Immature natural killer cell (primary cell): ENCODE measurements at places on chromosomes 6 and 20. TPM values are rescaled to one million over a fixed set of nuclear protein-coding genes. Genes with fewer than 3 reads are reported as not detected.

GRCh38 chr6:121873595-121873994, 438.1 kb downstream of the GJA1 start:
- no peak for DNase-seq

GRCh38 chr20:9070304-9070703, 1.4 kb downstream of the PLCB4 start:
- DNase-seq, result no peak

DNA sequence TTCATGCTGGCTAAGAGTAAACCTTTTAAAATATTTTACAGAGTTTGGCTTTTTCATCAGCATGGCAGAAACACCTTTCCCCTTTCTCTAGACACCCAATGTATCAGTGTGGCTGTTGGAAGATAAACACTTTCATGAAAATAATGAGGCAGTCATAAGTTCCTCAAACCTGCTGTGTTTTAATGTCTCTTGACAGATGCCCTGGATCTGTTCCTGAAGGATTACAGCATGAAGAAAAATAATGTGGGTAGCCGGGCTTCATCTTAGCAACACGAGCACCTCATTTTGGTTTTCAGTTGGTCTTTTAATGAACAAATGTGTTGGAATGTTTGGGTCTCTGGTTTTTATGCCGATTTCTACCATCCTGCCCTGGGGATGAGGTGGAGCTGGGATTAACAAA, 45.5 kb upstream of the UNC93A start:
- no peak for DNase-seq

The PRDM1 gene
- polyA plus RNA-seq, result 77.0 TPM

- DNase-seq, result no peak
Observed at GRCh38 chr6:169044381-169045230, 209.0 kb downstream of the THBS2 start.

DNA sequence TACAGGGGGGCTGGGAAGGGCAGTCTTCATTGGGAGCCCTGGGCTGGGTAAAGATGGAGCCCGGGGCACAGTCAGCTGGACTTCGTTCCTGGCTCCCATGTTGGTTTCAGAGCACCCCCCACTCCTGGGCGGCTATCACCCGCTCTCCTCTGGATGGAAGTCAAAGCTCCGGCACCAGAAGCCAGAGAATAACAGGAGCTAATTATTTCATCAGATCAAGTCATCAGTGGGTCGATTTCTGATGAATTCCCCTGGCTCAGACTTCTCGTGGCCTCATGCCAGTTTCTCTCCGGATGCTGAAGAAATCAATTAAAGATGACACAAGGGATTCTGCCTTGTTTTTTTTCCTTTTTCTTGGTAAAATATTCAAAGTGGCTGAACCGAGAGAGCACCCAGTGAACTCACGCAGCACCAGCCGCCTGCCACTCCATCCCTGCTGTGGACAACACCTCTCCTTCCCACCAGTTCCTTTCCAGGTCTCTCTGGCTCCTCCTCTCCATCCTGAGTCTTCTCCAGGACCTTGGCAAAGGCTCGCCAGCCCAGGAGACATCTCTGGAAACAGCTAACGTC, 22.5 kb downstream of the SULF2 start:
- no peak for DNase-seq

DNA sequence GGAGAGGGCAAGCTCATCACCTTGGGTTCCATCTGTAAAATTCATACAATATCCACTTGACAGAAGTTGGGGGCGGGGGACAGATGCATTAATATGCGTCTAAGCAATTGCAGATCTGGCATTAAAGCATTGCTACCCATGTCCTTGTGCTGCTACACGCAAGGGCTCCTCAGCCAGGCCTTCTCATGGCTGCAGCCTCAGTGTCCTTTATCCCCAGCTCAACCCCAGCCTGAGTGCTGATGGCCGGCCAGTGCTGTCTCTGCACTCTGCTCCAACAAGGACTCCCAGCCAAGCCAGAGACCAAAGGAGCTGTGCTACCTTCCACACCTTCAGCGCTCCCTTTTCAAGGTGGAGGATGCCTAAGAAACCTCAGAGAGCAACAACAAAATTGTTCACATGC, 188.5 kb upstream of the STXBP5 start:
- DNase-seq, result no peak

DNA sequence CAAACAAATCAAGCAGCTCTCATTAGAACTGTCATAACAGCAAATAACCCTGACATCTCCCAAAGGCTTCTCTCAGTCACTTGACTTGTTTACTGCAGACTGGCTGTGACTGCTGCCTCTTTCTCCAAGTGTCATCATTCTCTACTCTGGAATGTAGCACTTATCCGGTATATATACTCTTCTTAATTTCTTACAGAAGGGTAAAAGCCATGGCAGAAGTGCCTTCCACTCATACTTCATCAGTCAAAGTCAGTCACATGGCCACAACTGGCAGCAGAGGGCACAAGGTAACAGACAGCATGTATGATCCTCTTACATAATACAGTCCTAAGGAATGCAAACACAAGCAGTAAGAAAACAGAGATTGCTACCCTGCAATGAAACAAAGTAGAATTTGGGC, 9.3 kb downstream of the NAPB start:
- no peak for DNase-seq

DNA sequence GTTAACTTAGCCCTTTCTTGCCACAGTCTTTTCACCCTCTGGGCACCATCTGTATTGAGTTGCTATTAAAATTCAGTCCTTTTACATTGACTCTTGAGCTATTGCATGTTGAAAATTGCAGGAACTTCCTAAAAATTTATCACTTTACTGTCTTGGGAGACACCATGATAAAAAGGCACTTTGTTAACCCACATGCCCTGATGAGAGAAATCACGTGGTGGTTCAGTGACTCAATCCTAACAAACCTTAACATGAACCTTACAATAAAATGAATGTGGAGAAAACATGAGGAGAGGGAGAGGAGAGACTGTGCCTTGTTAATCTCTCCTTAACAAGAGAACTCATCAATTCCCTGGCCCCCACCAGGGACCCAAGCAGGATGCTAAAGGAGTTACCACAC, 30.8 kb downstream of the GSTA4 start:
- DNase-seq, result no peak

- DNase-seq, result no peak
Observed at GRCh38 chr20:53163486-53163885, 191.3 kb downstream of the TSHZ2 start.

GRCh38 chr6:5398530-5398929, 137.2 kb downstream of the FARS2 start:
- peak; percentile 21 for DNase-seq

The PCK1 gene
- polyA plus RNA-seq, result not detected

DNA sequence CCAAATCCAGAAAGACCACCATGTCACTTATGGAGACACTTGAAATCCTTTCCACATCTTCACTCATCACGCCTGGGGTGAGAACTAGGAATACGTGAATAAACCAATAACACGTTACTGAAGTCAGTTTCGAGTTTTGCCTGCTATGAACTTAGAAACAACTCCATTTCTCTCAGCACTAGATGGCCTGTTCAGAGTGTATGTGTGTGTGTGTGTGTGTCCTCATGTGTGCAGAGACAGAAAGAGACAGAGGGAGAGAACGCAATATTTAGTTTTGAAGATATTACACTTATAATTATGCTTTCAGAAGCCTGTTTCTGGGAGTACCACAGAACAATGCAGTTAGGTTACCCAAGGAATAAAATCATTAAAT, 81.2 kb upstream of the CCN6 start:
- peak; percentile 7 for DNase-seq

DNA sequence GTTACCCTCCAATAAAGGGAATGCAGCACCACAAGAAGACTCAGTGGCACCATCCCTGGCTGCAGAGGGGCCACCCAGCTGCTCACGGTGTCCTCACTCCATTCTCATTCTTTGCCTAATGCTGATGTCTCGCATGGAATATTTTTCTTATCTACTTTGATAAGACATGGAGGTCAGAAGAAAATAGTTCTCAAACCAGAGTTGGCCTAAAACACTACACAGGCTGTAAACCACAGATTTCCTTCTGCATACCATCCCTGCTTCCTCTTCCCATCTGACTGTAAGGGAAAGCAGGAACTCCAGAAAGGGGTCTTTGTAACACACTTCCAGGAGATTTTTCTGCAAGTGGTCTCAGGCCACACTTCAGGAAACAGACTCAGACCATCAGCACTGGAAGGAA, 43.1 kb upstream of the CD93 start:
- no peak for DNase-seq

The C6orf58 gene
- not detected for polyA plus RNA-seq

The SLC24A3 gene
- not detected for polyA plus RNA-seq

The ZNF391 gene
- polyA plus RNA-seq, result 0.82 TPM

The AIF1 gene
- 44.1 TPM for polyA plus RNA-seq

DNA sequence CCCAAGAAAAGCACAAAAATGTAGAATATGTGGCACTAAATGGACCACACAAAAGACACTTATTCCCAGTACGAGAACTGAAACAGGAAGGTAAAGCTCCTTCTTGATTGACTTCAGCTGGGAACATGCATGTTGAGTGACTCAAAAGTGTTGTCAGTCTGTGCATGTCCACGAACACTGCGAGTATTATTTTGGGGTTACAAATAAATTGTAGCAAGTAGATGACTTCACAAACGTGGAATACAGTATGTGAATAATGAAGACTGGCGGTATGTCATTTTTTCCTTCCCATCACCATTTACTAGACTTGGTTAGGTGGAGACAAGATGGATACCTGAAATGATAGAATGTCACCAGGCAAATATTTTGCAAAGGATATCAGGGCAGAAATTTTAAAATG, 45.4 kb downstream of the L3MBTL3 start:
- DNase-seq, result no peak

GRCh38 chr6:45692021-45692420, 314.3 kb upstream of the SUPT3H start:
- no peak for DNase-seq

- DNase-seq, result no peak
Observed at GRCh38 chr20:18504479-18505060, 3.2 kb upstream of the SEC23B start.

The COL12A1 gene
- not detected for polyA plus RNA-seq

The SNAI1 gene
- polyA plus RNA-seq, result 0.68 TPM

GRCh38 chr6:56343295-56343694, 95.9 kb upstream of the COL21A1 start:
- DNase-seq, result no peak

GRCh38 chr6:113143206-113143605, 713.9 kb upstream of the MARCKS start:
- no peak for DNase-seq

GRCh38 chr6:45965007-45965406, 50.7 kb downstream of the CLIC5 start:
- no peak for DNase-seq

- peak; percentile 69 for DNase-seq
Observed at GRCh38 chr20:24955045-24955444, 6.0 kb downstream of the CST7 start.

GRCh38 chr6:165821754-165822153, 158.7 kb upstream of the PDE10A start:
- DNase-seq, result no peak

DNA sequence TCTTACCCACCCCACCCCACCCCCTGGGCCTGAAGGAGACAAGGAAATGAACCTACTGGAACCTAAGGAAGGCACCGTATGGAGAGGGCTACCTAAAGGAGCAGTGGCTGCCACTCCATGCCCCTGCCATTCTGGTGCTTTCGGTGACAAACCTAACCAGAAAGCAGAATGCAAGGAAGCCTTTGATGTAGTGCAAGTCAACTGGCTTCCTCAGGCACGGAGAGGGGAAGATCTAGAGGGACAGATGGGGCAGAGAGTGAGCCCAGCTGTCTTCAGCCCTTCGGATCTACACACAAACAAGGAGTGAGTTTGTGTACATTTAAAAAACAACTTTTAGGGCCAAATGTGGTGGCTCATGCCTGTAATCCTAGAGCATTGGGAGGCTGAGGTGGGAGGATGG, 39.5 kb downstream of the PPP1R16B start:
- DNase-seq, result no peak

The CYP21A2 gene
- 0.10 TPM for polyA plus RNA-seq

The COMMD7 gene
- polyA plus RNA-seq, result 208 TPM

The OXT gene
- not detected for polyA plus RNA-seq

- no peak for DNase-seq
Observed at GRCh38 chr6:31349301-31349700, 7.7 kb downstream of the HLA-B start.

The SEMG1 gene
- polyA plus RNA-seq, result not detected

DNA sequence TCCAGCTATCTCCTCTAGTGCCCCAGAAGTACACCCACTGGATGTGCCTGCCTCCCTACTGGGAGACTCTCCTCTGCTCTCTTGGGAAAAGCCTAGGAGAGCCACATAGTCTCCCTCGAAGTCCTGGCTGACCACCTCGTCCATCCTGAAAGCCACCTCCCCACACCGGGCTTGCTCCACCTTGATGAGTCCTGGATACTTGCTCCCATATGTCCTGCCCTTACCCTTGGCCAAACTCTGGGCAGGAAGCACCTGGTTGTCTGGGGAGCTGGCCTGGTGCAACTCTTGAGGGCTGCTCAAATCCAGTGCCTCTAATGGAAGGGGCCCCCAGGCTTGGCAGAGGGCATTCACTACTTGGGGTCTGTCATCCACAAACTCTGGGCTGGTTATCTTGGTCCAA, 19.3 kb downstream of the KIAA1755 start:
- no peak for DNase-seq

DNA sequence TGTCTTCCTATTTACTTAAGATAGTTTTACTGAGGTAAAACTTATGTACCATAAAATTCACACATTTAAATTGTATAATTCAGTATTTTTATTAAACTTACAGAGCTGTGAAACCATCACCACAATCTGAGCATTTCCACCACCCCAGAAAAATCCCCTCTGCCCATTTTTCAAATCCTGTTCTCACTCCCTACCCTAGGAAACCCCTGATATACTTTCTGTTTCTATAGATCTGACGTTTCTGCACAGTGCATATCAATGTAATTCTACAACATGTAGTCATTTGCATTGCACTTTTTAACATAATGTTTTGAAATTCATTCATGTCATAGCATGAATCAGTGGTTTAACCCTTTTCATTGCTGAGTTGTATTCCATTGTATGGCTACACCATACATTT, 96.7 kb upstream of the OPRM1 start:
- no peak for DNase-seq

GRCh38 chr20:63836458-63837344, 5.6 kb upstream of the ZBTB46 start:
- DNase-seq, result no peak

The SLC35D3 gene
- polyA plus RNA-seq, result 0.10 TPM

- no peak for DNase-seq
Observed at GRCh38 chr20:48006036-48006833, 221.0 kb upstream of the SULF2 start.

The HRH3 gene
- not detected for polyA plus RNA-seq

The TRIM31 gene
- polyA plus RNA-seq, result not detected

DNA sequence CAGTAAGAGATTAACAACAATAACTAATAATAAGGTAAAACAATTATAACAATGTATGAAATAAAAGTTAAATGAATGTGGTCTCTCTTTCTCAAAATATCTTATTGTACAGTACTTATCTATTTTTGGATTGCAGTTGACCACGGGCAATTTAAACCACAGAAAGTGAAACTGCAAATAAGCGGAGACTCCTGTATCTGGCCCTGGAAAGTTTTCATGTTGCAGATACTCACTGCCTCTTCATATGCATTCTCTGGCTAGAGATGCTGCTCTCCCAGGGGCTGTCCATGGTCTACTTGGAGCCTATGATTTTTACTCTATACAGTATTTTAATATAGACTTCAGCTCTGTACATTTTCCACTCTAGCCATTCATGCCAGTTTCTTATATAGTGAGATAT, 230.8 kb downstream of the FUT9 start:
- DNase-seq, result no peak

- no peak for DNase-seq
Observed at GRCh38 chr20:37401282-37401929, 55.5 kb downstream of the SRC start.

The IL17F gene
- not detected for polyA plus RNA-seq
